GDM1 (cell line): ENCODE measurements at places on chromosomes 2 and 18.

GRCh38 chr2:180334514-180334913 is 327.4 kb upstream of the CWC22 start:
- no peak for DNase-seq

DNA sequence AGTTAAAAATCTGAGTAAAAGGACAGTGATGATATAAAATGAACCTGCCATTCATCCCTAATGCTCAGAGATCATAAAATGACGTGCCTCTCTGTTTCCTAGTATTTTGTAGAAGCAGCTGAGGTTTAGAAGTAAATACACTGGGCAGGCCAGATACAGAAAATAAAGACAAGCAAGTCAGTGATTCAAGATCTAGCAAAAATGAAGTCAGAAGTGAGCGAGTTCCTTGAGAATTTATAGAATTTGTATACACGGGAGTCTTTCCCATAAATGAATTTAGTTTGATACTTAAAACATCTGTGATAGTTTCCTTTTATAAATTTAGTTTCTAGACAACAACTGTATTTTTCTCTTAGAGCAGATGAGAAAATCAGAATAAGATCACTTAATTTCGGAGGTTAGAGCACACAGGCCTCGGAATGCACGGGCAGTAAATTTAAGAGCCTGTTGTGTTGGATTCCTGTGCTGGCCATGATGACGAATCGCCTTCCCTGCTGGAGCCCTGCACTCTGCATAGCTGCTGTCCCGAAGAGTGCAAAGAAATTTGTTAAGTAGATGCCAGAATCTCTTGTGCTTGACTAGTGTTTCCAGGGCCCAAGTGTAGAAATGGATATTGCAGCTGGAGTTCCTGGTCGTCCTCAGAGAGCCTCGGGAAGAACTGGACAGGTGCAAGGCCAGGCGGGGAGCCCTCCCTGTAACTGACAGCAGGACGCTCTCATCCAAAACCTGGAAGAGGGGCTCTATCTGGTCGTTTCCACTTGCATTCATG is 83.7 kb upstream of the RBM44 start:
- no peak for DNase-seq

DNA sequence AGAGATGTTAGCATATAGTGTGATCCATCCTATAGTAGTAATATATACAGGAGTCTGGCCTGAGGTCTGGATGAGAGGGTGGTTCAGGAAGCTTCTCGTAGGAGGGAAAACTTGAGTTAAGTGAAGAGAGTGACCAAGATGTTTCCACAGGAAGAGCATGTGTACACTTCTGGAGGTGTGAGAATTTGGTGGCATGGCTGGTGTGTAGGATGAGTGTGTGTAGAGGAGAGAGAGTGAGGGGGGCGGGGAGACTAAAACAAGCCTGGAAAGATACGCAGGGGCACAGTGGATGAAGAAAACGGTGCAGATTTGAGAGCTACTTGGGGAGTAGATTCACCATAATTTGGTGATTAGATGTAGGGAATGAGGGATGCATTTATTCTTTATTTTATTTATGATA is 43.5 kb upstream of the CTLA4 start:
- DNase-seq = no peak

DNA sequence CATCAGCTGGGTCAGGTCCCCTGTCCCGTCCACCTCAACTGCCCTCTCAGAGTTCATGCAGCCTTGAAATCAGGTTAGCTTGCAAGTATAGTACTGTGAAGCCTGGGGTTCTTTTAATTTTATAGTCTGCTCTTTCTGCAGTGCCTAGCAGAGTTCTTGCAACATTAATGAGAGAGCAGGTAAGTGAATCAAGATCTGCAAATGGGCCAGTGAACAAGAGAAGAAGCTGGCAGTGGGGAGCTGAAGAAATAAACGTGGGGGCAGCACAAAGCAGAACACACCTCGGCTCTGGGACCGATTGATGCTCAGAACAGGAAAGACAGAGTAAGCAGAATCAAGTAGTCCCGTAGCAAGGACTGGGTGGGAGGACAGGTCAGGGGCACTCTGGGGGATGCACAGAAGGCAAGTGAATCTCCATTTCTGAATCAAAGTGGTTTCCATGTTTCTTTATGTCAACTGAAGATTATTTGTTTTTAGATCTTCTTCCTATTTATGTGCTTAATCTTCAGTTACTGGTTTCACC is 675.5 kb downstream of the RNF144A start:
- no peak for DNase-seq

DNA sequence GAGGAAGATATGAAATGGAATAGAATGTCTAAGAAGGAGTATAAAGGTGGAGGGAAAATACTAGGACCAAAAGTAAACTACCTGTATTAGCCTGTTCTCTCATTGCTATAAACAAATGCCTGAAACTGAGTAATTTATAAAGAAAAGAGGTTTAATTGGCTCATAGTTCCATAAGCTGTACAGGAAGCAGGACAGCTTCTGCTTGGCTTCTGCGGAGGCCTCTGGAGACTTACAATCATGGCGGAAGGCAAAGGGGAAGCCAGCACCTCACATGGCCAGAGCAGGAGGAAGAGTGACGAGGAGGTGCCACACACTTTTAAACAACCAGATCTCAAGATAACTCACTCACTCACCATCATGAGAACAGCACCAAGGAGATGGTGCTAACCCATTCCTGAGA is 32.9 kb upstream of the TMEM177 start:
- DNase-seq = no peak

GRCh38 chr2:217685255-217685605 is 317.6 kb downstream of the TNS1 start:
- no peak for DNase-seq

DNA sequence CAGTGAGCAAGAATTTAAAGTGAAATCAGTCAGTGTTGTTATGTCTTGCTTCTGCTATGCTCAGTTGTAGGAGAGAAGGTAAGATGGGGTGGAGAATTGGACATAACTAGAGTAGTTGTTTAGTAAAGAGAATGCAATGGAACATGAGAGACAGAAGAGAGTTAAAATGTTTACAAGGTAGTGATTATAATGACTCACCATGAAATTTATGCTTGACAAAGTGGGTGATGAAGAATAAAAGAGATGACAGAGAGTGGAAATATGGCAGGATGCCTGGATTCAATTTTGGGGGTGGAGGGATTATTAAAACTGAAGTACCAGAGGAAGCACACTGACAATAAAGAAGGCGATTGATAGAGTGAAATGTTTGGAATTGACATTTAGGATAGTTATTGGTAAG is 10.6 kb downstream of the SCG2 start:
- no peak for DNase-seq

DNA sequence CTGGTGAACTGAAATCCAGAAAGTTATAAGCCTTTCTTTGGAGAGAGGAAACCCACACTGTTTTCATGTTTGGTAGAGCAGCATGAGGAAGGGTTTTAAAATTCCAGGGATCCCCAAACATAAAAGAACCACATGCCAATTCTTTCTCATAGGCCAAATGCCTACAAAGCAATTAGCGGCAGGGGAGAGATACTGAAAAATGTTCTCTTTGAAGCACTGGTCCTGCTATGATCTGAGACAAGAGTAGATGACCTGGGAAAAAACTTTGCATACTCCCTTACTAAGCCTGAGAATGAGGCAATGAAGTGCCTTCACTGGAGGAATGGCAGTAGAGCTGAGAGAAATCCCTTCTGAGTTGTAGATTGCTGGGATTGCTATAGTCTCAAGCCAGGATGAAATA is 1261.7 kb downstream of the DSC3 start:
- no peak for DNase-seq

DNA sequence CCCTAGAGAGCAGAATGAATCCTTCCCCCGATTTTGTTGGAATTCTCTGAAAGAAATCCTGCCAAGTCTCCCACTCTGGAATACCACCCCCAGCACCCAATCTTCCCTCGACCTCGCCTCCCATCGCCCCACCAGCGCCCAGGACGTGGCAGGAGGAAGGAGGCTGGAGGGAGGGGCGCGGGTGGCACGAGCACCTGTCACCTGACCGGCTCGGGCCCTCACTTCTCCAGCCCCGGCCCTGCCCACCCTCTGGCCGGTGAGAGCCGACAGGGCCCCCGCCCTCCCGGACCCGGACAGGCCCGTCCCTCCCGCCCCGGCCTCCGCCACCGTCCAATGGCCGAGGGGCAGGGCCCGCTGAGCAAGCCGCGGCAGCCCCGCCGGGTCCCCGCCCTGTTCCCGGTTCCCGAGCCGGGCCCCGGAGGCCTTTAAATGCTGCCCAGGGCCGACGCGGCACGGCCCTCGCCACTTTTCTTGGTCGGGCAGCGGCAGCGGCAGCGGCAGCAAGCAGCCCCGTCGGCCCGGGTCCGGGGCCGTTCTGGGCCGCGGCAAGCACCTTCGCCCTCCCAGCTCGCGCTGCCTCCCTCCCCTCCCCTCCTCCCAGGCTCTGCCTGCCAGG is at the start of gene LGALSL:
Gene LGALSL, plus strand, starts transcription at position 393 of the 616 bp plus-strand sequence. CDS start 384 bp downstream, outside the sequence.
- peak; percentile 11 for DNase-seq

GRCh38 chr18:7202169-7202568 is 28.7 kb upstream of the LRRC30 start:
- no peak for DNase-seq

GRCh38 chr18:12679183-12679786 is 21.4 kb upstream of the SPIRE1 start:
- peak; percentile 68 for DNase-seq
